Muscle of arm (tissue), 14 donors: ENCODE measurements at places on chromosomes 12 and 14. TPM values are rescaled to one million over a fixed set of nuclear protein-coding genes. Genes with fewer than 3 reads are reported as not detected.

GRCh38 chr12:123478069-123478468 is 20.1 kb downstream of the SNRNP35 start:
- DNase-seq = no peak

DNA sequence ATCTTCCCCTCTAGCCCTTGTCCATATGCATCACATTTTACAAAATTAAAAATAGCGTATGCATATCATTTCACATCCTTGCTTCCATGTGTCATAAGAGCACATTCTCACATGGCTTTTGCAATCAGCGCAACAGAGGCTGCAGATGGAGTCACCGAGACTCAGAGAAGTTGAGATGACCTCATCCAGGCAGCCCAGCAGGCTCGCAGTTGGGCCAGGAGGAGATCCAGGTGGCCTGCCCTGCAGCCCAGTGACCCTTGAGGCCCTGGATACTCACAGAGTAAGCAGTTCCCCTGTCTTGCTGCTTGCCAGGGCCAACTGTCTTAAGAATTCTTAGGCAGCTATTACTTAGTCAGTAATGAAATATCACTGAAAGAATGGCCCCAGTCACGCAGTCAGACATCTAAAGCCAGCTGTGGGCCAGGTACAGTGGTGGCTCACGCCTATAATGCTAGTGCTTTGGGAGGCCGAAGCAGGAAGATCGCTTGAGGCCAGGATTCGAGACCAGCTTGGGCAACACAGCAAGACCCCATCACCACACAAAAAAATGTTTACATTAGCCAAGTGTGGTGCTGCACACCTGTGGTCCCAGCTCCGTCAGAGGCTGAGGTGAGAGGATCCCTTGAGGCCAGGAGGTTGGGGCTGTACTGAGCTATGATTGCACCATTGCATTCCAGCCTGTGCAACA is 9.1 kb downstream of the CAMKK2 start:
- no peak for DNase-seq

GRCh38 chr12:93002293-93003054 is 73.4 kb upstream of the EEA1 start:
- peak; percentile 59 for DNase-seq

RDH16 gene
- polyA plus RNA-seq = not detected

- DNase-seq = peak; percentile 22
Observed at GRCh38 chr12:100348657-100349454, 8.0 kb upstream of the SLC17A8 start.

SPTB gene
- polyA plus RNA-seq = 184 TPM

DNA sequence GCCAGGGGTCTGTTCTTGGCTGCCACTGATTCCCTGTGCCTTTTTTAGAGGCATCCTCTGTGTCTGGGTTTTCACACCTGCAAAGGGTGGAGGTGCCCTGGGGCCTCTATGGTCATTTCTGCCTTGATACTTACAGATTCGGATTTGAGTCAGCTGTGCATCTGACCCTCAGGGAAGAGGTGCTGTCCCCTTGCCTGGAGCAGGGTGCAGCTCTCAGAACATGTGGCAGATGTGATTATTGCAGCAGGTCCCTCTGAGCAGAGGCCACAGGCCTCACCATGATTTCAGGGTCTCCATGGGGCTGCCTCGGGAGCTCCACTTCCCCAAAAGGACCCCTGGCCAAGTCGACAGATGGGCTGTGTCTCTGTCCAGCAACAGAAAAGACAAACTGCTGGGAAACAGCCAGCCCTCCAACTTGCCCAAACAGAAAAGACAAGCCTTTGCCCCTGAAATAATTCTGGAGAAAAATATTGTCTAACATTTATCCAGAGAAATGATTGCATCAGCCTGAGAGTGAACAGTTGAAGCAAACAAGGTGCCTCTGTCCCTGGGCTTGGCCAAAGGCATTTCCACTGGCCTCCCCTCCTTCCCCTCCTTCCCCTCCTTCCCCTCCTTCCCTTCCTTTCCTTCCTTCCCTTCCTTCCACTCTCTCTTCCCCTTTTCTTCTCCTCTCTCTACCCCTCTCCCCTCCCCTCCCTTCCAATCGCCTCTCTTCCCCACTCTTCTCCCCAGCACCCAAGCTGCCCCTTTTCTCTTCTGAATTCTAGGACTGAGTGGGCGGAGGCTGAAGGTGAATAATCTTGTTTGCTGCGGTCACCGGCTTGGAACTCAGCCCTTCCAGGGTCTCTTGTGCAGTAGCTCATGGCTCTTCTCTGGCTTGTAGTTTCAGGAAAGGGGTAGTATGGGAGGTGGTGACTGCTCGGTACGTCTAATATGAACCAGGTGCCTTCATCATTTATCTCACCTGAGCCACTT is 676 bp downstream of the SERPINA3 start:
- no peak for DNase-seq

- no peak for DNase-seq
Observed at GRCh38 chr14:65470404-65470880, 57.9 kb downstream of the FUT8 start.

DNA sequence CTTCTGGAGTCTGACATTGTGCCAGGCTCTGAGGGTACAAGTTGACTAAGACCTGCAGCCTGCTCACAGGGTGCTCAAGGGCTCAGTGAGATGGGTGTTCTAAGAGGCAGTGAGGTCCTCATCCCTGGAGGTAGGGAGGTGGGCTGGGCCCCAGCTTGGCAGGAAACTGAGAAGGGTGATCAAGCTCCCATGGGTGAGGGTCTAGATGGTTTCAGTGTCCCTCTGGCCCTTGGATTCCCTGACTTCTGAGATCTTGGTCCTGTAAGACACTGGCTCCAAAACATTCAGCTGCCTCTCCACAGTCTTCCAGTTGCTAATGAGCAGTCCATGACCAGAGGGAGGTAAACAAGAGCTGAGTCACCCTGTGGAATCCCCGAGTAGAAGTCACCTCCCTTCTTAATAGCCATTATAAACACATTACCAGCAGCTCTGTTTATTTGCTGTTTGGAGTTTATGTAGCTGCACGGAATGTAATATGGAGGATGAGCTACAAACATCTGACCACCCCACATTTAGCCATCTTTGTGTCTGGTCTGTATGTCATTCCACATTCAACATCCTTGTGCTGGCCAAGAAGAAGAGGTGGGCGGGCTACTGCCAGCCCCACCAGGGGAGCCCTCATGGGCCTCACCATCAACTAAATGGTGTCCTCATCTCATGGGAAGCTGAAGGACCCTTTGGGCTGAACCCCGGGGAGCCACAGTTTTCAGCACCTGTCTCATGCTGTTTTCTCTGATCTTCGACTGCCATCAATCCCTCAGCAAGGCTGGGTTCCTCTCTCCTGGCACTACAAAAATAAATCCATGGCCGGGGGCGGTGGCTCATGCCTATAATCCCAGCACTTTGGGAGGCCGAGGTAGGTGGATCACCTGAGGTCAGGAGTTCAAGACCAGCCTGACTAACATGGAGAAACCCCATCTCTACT is 37.2 kb upstream of the BDKRB2 start:
- DNase-seq = no peak

DNA sequence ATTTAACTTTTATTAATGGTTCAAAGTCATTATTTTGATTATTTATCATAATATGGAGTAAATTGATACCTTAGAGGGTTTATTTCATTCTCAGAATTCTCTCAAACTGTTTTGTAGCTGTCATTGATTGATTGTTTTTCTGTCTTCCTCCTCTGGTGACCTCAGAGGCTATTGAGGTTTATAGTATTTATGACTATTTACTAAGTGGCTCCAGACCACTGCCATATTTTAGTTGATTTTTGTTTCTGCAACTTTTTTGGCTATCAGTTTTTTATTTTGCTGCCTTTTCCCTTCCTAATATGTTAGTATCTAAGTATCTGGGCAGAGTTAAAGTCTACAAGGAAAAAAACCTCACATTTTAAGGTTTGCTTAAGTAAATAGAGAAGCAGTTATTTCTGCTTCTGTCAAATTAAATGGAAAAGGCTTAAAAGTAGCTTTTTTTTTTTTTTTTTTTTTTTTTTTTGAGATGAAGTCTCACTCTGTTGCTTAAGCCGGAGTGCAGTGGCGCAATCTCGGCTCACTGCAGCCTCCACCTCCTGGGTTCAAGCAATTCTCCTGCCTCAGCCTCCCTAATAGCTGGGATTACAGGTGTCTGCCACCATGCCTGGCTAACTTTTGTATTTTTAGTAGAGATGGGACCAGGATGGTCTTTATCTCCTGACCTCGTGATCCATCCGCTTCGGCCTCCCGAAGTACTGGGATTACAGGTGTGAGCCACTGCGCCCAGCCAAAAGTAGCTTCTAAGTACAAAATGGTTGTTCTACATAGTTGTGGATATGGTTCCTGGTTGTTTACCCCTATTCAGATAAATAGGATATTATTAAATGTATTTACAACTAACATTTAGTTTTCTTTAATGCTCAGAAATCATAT is 8.2 kb downstream of the MDM2 start:
- no peak for DNase-seq

DNA sequence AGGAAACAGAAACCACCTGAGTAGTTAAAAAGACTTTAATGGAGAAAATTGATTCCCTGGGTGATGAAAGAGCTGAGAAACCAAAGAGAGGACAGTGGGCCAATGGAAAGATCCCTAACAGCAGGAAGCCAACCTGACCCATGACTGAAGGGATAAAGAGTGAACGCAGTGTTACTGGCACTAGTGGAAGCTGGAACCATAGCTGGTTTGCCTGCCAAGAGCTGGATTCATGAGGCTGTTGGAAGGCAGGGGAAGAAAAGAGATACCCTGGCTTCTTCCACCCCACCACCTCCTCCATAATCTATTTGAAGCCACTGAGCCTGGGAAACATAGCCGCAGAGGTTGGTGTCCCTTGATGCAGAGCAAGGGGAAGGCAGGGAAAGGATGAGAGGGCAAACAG is 125.5 kb upstream of the PRKD1 start:
- DNase-seq = no peak

IFT81 gene
- polyA plus RNA-seq = 12.9 TPM

- no peak for DNase-seq
Observed at GRCh38 chr14:23931721-23932289, 21.8 kb upstream of the DHRS4 start.

GRCh38 chr12:65881965-65882413 is 57.7 kb downstream of the HMGA2 start:
- peak; percentile 88 for DNase-seq

GRCh38 chr12:49959685-49960473 is 1.8 kb upstream of the AQP5 start:
- DNase-seq = no peak

DNA sequence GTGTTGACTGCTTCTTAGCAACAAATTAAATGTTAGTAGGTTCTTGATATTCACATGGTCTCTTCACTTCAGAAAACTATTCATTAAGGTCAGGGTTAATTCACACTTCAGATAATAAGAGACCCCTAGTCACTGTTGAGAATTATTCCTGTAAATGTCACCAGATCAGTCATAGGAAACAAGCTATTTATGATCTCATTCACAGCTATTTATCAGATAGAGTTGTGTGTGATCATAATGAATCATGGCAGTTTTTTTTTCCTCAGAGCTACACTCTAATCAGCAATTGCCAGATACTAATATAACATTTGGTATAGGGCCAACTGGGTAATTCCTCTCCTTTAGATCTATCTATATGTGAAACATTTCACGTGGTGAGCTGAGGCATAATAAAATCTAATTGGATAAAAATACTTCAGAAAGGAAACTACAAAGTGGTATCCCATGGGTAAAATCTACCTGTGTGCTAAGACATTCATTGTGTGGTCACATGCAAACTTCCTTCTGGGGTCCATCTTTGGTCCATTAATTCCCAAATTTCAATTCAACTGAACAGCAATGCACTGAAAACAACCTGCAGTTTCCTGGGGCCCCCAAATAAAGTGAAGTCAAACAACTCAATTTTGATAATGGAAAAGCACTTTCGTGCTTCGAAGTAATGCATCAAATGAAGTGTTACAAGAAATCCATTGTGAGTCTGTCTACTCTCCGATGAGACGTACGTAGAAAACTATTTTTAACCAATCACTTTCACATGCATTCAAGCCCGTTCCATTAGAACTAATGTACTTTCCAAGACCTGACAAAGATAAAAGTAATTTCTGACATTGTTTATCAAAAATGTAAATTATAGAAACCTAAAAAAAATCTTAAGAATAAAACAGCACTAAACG is 197.0 kb downstream of the ACSS3 start:
- no peak for DNase-seq

- no peak for DNase-seq
Observed at GRCh38 chr12:63930971-63931370, 86.5 kb downstream of the SRGAP1 start.

PTPN21 gene
- 59.0 TPM for polyA plus RNA-seq

ACAD10 gene
- 37.3 TPM for polyA plus RNA-seq

SOAT2 gene
- polyA plus RNA-seq = 0.24 TPM

CCDC175 gene
- not detected for polyA plus RNA-seq

DNA sequence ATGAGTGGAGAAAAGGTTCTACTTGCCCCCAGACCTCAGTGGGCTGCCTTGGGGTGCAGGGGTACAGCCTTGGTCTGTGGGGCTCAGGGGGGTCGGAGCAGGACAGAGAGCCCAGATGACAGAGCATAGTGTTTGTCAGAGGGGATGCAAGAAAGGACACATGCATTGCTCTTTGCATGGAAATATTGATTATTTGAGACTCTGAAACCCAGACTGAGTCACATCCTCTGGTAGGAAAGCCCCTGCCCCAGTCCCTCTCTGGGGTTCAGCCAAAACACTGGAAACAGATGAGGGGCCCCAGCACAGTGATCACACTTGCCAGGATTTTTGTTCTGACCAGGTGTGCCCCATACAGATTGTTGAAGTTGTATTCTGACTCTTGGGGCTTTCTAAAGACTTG is 1094.4 kb downstream of the BCL11B start:
- no peak for DNase-seq

DNA sequence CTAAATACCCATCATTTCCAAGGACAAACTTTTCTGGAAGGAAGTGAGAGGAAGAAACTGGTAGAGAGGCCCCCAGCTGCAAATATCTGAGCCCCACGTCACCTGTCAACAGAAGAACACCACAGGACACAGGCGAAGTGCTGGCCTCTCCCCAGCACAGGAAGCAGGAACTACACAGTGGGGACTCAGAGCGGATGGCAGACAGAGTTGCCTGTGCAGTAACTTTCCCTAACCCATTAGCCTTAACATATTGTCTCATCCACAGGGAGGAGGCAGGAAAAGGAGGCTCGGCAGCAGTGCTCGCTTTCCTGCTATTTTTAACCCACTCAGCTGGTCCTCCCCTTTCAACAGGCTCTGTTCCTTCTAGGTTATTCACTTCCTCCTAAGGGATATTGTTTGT is 111.5 kb upstream of the TMPO start:
- no peak for DNase-seq
